ENCODE measurements at places on chromosomes 6 and 20. TPM values are rescaled to one million over a fixed set of nuclear protein-coding genes. Genes with fewer than 3 reads are reported as not detected.

DNA sequence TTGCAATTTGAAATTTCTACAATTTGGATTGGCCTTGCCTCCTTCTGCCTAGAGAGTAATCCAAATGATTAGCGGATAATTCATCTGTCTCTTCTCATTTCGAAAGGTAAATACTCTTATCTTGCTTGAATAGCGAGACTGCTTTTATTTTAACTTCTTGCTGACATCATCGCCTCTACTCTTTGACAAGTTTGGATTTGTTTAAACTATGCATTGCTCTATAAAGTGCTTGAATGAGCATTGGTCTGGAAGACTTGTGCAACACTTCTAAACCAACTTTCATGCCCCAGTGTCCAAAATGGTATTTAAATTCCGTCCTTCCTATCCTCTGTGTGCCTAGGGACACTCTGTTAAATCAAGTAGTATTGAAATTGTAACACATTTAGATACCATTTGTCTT, 384.1 kb upstream of the SLC35B3 start:
- no peak overlapping the region for H3K27ac ChIP-seq
- no peaks in the 10 kb centered on the region for H3K36me3 ChIP-seq
- no peaks in the 10 kb centered on the region for H3K4me1 ChIP-seq
- no peak for DNase-seq
- H3K27me3 ChIP-seq = no peaks in the 10 kb centered on the region
- no peak overlapping the region for H3K4me3 ChIP-seq

DNA sequence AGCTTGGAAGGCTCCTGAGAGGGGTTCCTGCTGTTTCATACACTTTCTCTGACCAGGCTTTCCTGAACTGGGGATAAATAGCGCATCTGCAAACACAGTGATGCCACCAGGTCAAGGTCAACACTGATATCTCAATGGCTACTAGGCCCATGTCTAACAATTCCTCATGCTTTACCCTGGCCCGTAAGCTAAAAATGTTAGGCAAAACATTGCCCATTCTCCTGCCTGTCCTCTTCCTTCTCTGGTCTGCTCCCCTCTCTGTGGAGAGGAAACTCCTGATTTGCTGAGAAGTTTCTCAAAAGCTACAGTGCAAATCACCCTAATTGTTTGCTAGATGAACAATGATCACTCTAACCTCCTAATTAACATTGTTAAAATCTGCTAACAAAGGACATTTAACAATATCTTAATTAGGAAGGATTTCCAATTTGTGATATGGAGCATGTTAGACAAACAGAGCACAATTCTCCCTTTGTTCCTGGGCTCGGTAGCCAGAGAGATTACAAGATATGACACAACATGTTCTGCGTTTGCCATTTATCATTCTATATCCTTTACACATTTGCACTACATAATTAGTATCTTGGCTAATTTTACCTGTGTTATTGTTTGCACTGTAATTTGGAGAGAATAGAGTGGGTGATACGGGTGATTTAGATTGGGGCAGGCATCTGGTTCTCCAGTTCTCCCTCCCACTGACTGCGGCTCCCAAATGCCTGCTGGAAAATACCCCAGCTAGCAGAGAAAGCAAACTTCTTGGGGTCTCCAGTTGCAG, 266.8 kb downstream of the CD83 start:
- H3K4me3 ChIP-seq = peak overlapping the region; percentile 19
- H3K27ac ChIP-seq = no peak overlapping the region
- peaks cover 3% of the 10 kb centered on the region for H3K36me3 ChIP-seq
- DNase-seq = no peak
- peaks cover 4% of the 10 kb centered on the region for H3K4me1 ChIP-seq

GRCh38 chr20:19291024-19291817, 78.8 kb downstream of the SLC24A3 start:
- no peak for DNase-seq
- peaks cover 4% of the 10 kb centered on the region for H3K27me3 ChIP-seq
- no peaks in the 10 kb centered on the region for H3K36me3 ChIP-seq
- no peaks in the 10 kb centered on the region for H3K4me1 ChIP-seq
- no peak overlapping the region for H3K4me3 ChIP-seq

GRCh38 chr6:98044791-98045470, 761.9 kb upstream of the MMS22L start:
- no peaks in the 10 kb centered on the region for H3K36me3 ChIP-seq
- no peak for DNase-seq
- no peaks in the 10 kb centered on the region for H3K27me3 ChIP-seq
- H3K4me1 ChIP-seq = no peaks in the 10 kb centered on the region
- H3K27ac ChIP-seq = no peak overlapping the region

- no peak overlapping the region for H3K4me3 ChIP-seq
- H3K36me3 ChIP-seq = peaks cover 2% of the 10 kb centered on the region
- no peak for DNase-seq
- peaks cover 9% of the 10 kb centered on the region for H3K27me3 ChIP-seq
- H3K27ac ChIP-seq = no peak overlapping the region
- no peaks in the 10 kb centered on the region for H3K4me1 ChIP-seq
Measured at GRCh38 chr6:146892283-146892612, 293.5 kb downstream of the ADGB start.

DNA sequence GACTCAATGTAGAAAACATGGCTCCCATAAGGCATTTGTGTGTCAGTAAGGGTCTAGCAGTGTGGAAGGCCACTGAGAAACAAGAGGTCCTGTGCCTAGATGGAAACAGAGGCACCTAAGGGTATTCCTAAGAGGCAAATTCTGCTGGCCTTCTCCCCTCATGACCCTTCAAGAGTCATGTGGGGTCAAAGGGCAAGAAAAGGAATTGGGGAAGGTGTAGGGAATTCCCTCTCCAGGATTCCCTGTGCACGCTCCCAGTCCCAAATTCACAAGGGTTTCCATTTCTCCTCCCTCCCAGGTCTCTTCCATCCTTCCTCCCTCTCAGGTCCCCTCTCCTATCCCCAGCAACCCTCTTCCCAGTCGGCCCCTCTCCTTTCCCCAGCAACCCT, 568 bp downstream of the AGPAT1 start:
- peak overlapping the region; percentile 98 for H3K27ac ChIP-seq
- no peak for DNase-seq
- peak overlapping the region; percentile 98 for H3K4me3 ChIP-seq
- H3K4me1 ChIP-seq = peaks cover 67% of the 10 kb centered on the region
- H3K36me3 ChIP-seq = peaks cover 5% of the 10 kb centered on the region

- no peak overlapping the region for H3K27ac ChIP-seq
- no peaks in the 10 kb centered on the region for H3K36me3 ChIP-seq
- no peak overlapping the region for H3K4me3 ChIP-seq
- peaks cover 26% of the 10 kb centered on the region for H3K27me3 ChIP-seq
- no peaks in the 10 kb centered on the region for H3K4me1 ChIP-seq
- DNase-seq = no peak
Measured at GRCh38 chr6:88246654-88247053, 80.5 kb upstream of the CNR1 start.

DNA sequence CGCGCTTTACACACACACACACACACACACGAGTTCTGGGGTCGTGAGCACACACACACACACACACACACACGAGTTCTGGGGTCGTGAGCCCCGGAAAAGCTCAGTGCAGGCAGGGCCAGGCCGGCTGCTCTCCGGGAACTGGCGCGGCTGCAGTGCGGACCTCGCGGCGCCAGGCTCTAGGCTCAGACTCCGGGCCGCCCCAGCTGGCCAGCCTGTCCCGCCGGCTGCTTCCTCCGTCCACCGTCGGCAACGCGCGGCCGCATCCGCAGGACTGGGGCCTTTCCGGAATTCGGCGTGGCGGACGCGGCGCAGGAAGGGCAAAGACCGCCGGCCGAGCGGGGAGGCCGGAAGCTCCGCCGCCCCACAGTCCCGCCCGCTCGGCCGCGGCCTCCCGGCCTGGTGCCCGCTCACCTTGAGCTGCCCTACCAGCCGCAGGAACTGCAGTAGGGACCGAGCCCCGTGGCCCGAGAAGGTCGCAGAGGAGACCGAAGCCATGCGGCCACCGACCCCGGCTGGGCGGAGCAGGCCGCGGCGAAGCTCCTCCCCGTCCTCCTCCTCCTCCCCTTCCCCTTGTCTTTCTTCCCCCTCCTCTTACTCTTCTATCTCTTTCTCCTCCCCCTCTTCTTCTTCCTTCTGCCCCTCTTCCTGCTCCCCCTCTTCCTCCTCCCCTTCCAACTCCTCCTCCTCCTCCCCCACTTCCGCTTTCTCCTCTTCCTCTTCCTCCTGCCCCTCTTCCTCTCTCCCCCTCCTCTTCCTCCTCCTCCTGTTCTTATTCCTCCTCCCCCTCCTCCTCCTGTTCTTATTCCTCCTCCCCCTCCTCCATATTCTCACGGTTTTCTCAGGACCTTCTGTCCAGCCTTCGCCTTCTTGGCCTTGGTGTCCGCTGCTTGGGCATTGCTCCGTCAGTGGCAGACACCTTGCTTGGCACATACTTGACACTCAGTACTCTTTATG, at the start of gene HDDC2:
Gene HDDC2, minus strand, starts transcription at position 533 of the 957 bp plus-strand sequence. Its CDS starts 35 bp downstream, at position 498.
- H3K27ac ChIP-seq = peak within 1 kb of the TSS; percentile 91
- H3K4me3 ChIP-seq = peak within 1 kb of the TSS; percentile 94
- peak; percentile 5 for DNase-seq
- peaks cover 49% of the 10 kb centered on the region for H3K4me1 ChIP-seq
- H3K36me3 ChIP-seq = peaks cover 14% of the 10 kb centered on the region

DNA sequence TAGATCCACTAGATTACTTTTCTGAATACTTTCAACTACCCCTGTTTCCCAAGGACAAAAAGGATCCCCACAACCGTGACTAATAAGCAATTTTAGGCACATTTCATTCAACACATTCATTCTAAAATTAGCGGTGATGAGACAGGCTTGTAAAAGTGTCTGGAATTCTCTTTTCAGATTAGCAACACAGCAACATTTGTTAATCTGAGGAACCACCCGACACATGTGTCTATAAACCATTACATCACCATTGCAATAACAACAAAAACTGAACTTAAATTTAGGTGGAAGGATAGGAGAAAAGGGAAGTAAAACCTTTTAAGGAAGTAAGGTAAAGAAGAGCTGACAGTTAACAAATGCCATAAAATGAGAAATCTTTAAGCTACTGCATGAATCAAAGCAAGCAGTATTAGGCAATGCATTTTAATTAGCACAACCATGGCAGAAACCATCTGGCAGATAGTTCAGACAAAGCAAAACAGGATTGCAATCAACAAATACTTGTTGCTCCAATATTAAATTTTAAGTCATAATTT, 49.1 kb downstream of the MAP3K7 start:
- peaks cover 12% of the 10 kb centered on the region for H3K4me1 ChIP-seq
- no peaks in the 10 kb centered on the region for H3K27me3 ChIP-seq
- peaks cover 6% of the 10 kb centered on the region for H3K36me3 ChIP-seq
- no peak for DNase-seq

DNA sequence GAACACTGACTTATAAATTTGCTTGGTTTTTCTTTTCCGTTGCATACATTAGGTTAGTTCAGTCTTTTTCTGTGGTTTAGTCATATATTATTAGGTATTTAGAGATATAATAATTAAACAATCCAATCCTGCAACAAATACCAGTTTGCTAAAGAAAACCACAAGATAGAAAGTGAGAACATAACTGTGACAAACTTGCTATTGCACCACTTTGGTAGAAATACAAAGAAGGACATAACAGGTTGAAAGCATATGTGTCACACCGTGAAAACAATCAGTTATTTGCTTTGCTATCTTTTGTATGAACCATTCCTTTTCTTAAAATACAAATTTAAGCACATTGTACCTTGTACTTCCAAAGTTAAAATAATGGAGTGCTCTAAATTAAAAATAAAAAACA, 42.0 kb upstream of the KCNQ5 start:
- no peak for DNase-seq
- H3K4me1 ChIP-seq = peaks cover 3% of the 10 kb centered on the region
- H3K27me3 ChIP-seq = peaks cover 8% of the 10 kb centered on the region

- no peak overlapping the region for H3K4me3 ChIP-seq
- peaks cover 5% of the 10 kb centered on the region for H3K36me3 ChIP-seq
- DNase-seq = no peak
- H3K4me1 ChIP-seq = no peaks in the 10 kb centered on the region
Measured at GRCh38 chr6:142659661-142660060, 285.3 kb downstream of the HIVEP2 start.

GRCh38 chr6:121187833-121188200, 146.5 kb downstream of the TBC1D32 start:
- no peak overlapping the region for H3K4me3 ChIP-seq
- H3K36me3 ChIP-seq = no peaks in the 10 kb centered on the region
- no peaks in the 10 kb centered on the region for H3K27me3 ChIP-seq
- no peak overlapping the region for H3K27ac ChIP-seq
- no peak for DNase-seq

- H3K27me3 ChIP-seq = peaks cover 68% of the 10 kb centered on the region
- no peaks in the 10 kb centered on the region for H3K36me3 ChIP-seq
- H3K4me3 ChIP-seq = no peak overlapping the region
- no peak for DNase-seq
- no peak overlapping the region for H3K27ac ChIP-seq
Measured at GRCh38 chr6:11036977-11037430, 7.1 kb downstream of the ELOVL2 start.

GRCh38 chr6:45845567-45845966, 170.1 kb downstream of the CLIC5 start:
- no peak overlapping the region for H3K27ac ChIP-seq
- DNase-seq = no peak
- H3K4me1 ChIP-seq = peaks cover 2% of the 10 kb centered on the region
- no peak overlapping the region for H3K4me3 ChIP-seq
- no peaks in the 10 kb centered on the region for H3K36me3 ChIP-seq

DNA sequence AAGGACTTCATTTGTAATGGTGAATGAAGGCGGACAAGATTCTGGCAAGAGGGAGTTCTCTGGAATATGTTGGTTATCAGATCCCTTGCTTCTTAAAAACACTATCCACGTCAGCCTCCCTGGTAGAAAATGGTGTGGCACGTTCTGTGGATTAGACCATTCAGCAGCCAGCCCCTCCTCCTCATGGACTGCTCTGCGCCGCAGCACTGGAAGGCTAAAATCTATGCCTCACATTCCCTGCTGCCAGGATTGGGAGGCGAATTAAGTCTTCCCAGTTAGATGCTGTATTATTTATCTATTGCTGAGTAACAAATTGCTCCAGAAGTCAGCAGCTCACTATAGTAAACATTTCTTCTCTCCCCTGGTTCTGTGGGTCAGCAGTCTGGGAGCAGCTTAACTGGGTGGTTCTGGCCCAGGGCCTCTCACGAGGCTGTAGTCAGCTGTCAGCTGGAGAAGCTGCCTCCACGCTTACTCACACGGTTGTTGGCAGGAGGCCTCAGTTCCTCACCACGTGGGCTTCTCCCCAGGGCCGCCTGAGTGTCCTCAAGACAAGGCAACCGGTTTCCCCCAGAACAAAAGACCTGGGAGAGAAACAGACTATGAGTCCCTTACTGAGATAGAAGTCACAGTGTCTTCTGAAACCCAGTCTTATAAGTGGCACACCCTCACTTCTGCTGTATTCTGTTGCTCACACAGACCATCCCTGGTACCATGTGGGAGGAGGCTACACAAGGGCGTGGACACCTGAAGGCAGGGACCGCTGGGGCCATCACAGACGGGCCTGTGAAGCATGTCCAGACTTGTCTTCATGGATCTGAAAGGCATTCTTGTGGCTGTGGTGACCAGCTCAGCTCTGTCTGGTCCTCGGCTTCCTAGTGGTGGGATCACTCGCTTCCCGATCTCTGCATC, 101.0 kb downstream of the NRN1 start:
- no peaks in the 10 kb centered on the region for H3K27me3 ChIP-seq
- H3K4me1 ChIP-seq = peaks cover 2% of the 10 kb centered on the region
- no peak overlapping the region for H3K27ac ChIP-seq
- DNase-seq = no peak
- H3K36me3 ChIP-seq = no peaks in the 10 kb centered on the region
- H3K4me3 ChIP-seq = no peak overlapping the region

- no peaks in the 10 kb centered on the region for H3K4me1 ChIP-seq
- DNase-seq = no peak
- no peaks in the 10 kb centered on the region for H3K36me3 ChIP-seq
- H3K27me3 ChIP-seq = no peaks in the 10 kb centered on the region
- no peak overlapping the region for H3K27ac ChIP-seq
Measured at GRCh38 chr6:22442826-22443225, 126.5 kb upstream of the HDGFL1 start.

The TAP1 gene
- total RNA-seq = 125 TPM

The RPP21 gene
- 34.1 TPM for total RNA-seq

The IL17A gene
- total RNA-seq = 0.68 TPM

Data from T-helper 17 cell (primary cell).